ENCODE measurements at places on chromosomes 6 and 20. TPM values are rescaled to one million over a fixed set of nuclear protein-coding genes. Genes with fewer than 3 reads are reported as not detected.
A peak's percentile ranks its signal among the peaks of the same experiment; 100 is the strongest.

The HLA-DQB1 gene
- 23.7 TPM for polyA plus RNA-seq

The ADGRG6 gene
- 41.8 TPM for polyA plus RNA-seq

The BTNL2 gene
- 0.18 TPM for polyA plus RNA-seq

The BPIFA1 gene
- polyA plus RNA-seq, result not detected

The RRAGD gene
- polyA plus RNA-seq, result 60.9 TPM

The HSPA1L gene
- 2.8 TPM for polyA plus RNA-seq

The LPA gene
- polyA plus RNA-seq, result 0.06 TPM

The LHFPL5 gene
- 0.33 TPM for polyA plus RNA-seq

The ENPP1 gene
- 9.5 TPM for polyA plus RNA-seq

The TXLNB gene
- 1.2 TPM for polyA plus RNA-seq

The RFX6 gene
- 8.6 TPM for polyA plus RNA-seq

DNA sequence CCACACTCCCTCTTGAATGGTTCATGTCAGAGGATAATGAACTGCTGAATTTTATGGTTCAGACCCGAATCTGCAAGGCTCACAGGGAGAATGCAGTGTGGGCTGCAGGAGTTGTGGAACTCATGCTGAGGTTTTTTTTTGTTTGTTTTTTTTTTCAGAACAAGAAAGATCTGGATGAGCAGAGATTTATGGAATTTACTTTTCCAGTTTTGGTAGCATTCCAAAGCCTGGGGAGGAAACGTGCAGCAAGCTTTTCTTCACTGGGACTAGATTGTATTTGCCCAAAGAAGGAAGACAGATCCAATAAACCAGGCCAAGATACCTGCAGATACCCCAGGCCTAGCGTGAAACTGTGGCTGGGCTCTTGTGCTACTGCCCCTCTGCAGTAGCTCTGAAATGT is 223.9 kb upstream of the TAB2 start:
- DNase-seq, result no peak

DNA sequence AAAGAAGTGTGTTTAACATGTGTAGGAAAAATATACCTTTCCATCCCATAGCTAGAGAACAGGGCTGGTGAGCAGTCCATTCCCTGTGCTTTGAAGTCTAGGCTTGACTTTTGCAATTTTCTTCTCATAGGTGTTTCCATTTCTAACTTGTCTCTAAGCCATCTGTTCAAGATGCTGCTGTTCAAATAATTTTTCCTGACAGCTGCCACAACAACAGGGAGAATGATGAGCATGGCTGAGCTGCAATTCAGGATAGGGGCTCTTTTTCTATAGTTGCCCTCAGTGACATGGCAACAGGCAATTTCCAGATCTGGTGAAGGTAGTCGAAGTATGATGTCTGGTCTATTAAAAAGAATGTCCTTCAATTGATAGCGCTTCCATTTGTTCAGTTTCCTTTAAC is 103.0 kb upstream of the HS3ST5 start:
- no peak for DNase-seq

DNA sequence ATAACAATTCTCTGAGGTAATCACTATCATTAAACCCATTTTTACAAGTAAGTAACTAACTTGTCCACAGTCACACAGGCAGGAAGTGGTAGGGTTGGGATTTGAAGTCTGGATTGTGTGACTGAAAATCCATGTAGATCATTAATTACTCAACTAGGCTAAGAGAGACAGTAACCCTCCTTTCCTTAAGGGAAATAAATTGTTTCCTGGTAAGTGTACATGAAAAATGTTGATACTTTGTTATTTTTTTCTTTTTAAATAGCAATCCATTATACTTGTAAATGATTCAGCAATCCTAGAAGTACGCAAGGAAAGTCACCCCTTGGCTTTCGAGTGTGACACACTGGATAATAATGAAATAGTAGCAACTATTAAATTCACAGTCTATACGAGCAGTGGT is 11.6 kb downstream of the SPACA1 start:
- DNase-seq, result no peak

DNA sequence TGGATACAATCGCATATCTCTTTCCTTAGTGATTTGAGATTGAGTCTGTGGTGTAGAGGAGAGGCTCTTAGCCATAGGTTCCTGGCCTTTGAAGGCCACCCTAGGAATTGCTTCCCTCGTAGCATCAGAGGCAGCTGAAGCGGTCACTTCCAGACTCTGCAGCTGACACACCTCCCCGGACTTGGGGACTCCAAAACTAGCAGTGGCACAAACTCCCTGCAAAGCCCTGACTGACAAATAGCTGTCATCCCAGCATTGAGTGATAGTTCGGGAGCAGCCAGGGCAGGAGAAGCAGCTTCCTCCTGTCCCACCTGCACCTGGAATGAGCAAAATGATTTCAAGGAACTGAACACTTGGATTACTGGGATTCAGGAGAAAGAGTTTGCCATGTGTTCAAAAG is 100.5 kb upstream of the QKI start:
- DNase-seq, result no peak

DNA sequence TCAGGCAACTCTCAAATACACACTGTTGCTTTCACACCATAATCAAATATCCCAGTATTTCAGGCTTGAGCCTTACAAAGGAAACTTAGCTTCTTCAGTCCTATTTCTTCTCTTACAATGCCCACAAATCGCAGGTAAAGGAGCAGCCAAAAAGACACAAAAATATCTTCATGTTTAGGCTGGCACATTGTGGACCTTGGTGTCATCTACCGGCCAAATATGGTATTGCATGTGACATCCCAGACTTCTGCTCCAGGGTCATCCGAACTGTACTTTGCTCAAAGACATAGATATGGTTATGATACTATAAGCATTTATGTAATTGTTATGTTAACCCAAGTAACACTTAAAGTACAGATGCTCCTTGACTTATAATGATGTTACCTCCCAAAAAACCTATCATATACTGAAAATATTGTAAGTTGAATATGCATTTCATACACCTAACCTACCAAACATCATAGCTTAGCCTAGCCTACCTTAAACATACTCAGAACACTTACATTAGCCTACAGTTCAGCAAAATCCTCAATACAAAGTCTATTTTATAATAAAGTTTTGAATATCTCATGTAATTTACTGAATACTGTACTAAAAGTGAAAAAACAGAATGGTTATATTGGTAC is 4.6 kb downstream of the OR2H2 start:
- DNase-seq, result peak; percentile 22

DNA sequence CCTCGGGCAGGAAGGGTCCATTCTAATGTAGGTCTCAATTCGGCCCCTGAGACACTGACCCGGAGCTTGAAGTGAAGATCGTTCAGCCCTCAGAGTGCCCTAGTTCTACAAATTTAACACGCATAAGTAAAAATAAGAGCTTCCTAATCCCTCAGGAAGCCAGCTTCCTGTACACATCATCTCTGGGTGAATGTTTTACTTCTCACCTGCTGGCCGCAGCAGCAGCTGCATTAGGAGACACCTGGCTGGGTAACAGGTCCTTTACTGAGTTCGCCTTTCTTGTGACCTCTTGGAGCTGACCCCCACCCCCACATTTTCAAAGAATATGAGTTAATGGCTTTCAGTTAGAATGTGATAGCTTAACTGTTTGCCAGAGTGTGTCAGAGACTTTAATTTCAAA is 165.0 kb downstream of the SMOC2 start:
- no peak for DNase-seq

- no peak for DNase-seq
Observed at GRCh38 chr6:32095338-32096086, 13.6 kb downstream of the TNXB start.

- no peak for DNase-seq
Observed at GRCh38 chr6:138575257-138575656, 76.0 kb upstream of the NHSL1 start.

DNA sequence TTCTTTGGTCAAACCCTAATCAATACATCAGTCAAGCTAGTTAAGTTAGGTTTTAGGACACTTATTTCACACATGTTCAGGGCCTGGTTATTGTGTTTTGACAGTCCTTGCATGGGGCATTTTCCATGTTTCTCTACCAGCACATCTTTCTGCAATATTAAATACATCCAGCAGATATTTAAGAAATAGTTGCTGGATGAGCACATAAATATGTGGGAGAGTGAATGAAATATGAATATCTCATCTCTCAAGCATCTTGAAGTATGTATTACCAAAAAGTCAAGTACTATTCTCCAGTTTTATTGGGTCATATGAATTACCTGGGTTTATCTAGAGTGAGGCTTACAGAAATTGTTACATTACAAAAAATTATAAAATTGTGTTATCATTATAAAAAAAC is 621.9 kb upstream of the GJE1 start:
- no peak for DNase-seq

DNA sequence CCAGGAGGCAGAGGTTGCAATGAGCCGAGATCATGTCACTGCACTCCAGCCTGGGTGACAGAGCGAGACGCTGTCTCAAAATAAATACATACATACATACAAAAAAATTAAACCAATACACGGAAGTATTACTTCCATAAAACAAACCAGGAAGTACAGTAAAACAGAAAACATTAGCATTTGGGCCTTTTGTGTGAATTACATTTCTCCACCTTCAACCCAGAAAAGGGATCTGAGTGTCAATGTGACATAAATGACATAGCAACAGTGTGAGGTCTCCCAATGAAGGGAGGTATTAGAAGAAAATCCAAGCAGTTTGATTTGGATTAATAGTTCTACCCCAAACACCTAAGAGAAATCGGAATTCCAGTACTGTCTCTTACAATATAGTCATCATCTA is 10.1 kb downstream of the CSNK2A1 start:
- DNase-seq, result no peak

DNA sequence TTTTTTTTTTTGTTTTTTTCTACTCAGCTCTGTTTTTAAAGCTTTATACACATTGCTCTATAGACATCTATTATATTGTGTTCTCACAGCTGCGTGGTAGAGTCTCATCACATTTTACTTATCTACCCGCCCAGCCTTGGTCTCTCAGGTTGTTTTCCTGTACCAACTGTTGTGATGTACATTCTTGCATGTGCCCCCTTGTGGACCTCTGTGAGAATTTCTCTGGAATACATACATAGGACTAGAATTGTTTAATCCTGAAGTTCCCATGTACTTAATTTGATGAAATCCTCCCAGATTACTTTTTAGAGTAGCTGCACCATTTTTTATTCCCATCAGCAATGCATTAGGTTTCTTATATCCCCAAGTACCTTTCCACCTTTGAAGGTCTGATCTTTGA is 40.4 kb upstream of the TINAG start:
- peak; percentile 18 for DNase-seq

DNA sequence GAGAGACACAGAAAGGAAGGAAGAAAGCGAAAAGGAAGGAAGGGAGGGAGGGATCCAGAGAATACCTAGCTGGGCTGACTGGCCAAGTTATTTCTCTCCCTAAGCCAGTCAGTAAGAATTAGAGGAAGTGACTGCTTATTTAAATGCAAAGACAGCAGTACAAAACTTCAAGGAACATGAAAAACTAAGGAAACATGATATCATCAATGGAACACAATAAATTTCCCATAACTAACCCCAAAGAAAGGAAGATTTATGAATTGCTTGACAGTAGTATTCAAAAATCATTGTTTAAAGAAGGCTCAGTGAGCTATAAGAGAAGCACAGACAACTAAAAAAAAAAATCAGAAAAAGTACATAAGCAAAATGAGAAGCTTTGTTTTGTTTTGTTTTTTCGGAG is 252.3 kb upstream of the SASH1 start:
- DNase-seq, result no peak

GRCh38 chr20:62241506-62241905 is 3.2 kb downstream of the OSBPL2 start:
- peak; percentile 68 for DNase-seq

DNA sequence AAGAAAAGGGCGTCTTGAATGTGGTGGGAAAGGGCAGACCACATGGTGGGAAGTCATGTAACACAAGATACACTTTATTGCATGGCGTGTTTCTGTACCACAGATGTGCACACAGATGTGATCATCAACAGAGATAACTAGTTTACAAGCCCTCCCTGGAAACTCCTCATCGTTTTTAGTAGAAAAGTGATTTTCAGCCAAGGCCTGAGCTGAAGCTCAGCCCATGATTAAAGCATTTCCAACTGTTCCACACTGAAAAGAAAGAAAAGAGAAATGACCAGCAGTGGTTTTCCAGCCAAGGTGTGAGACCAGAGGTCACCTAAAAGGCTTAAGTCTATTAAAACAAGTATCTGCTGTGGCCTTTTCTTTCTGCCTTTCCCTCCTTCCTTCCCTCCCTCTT is 463.9 kb upstream of the JAG1 start:
- no peak for DNase-seq

DNA sequence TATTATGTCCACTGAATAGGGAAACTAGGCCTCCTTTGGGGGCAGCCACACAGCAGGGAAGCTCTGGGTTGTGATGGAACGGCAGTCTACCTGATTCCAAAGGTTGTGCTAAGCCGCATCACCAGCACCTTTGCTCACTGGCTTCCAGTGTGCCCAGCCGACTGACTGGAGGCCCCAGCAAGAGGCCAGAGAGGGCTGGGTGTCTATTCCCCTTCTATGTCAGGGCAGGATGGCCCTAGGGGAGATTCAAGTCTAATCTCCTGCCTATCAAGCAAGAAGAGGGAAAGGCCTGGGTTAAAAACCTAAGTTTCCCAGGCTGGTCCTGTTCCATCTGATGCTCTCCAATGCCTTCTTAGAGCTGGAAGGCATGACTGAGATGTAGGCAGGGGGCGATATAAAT is 53.6 kb downstream of the JPH2 start:
- DNase-seq, result no peak

- DNase-seq, result no peak
Observed at GRCh38 chr20:61980647-61981583, 84.8 kb downstream of the TAF4 start.

GRCh38 chr20:15794409-15794808 is 778.8 kb downstream of the KIF16B start:
- DNase-seq, result no peak

DNA sequence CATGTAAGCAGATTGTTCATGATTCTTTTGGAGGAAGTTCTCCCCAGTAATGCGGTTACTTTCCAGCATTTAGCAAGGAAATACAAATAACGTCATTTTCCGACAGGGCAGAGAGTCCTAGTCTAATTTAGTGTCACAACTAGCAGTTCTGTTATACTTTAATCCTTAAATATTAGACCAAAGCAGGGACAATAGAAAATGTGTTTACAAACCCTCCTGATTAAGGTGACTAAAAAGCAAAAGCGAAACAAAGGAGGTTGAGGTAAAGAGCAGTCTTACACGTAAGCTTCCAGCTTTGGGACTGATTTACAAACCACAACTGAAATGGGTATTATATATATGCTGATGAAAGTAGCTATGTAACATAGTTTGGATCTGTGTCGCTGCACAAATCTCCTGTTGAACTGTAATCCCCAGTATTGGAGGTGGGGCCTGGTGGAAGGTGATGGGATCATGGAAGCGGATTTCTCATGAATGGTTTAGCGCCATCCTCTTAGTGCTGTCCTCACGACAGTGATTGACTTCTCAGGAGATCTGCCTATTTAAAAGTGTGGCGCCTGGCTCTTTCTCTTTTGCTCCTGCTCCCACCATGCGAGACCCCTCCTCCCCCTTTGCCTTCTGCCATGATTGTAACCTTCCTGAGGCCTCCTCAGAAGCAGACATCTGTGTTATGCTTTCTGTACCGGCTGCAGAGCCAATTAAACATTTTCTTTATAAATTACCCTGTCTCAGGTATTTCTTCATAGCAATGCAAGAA is 81.9 kb downstream of the PLCB1 start:
- DNase-seq, result no peak

- DNase-seq, result no peak
Observed at GRCh38 chr6:133362813-133363212, 121.7 kb downstream of the EYA4 start.

All from large intestine (tissue), 12 donors.